Activated CD8-positive, alpha-beta memory T cell treated with anti-CD3 and anti-CD28 coated beads, Interleukin-2, amount 50 U/mL, for 4 hours (primary cell): ENCODE measurements at places on chromosomes 2 and 18.

- peak; percentile 24 for DNase-seq
These were observed 27.2 kb downstream of the EIF2AK3 start for GRCh38 chr2:88600038-88600465.

DNA sequence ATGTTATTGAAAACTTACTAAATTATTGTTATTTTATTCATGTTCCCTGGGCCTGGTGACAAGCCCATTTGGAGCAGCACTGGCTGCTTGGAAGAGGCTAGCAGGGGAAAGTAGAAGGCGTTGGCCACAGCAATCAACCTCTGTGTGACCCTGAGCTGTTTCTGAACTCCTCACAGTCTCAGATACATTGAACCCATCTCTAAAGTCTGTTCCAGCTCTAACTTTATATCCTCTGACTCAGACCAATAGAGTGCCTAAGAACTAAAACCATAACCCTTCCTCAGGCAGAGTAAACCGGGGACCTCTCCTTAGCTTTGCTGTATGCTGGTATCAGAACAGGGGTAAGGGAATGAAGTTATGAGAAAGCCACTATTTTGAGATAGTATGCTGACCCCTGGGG is 96.4 kb upstream of the NOL4 start:
- no peak for DNase-seq

DNA sequence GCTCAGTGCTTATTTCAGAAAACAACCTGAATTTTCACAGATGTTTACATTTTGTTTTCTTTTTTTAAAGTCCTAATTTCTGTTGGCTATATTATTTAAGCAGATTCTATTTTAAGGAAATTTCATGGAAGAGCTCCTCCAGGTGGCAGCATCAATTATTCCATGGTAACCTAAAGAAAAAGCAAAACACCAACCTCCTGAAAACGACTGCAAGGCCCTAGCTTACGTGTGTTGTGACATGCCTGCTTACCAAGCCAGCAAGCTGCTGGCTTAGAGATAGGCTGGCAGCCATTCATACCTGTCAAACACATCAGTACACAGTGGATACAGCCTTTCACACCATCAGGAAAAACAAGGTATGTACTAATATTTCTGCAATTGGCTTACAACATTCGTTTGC is 64.9 kb downstream of the LPIN2 start:
- DNase-seq = no peak

- DNase-seq = no peak
These were observed 19.2 kb downstream of the IRS1 start for GRCh38 chr2:226780431-226780830.

GRCh38 chr2:109636317-109636716 is 22.2 kb downstream of the SOWAHC start:
- DNase-seq = no peak

GRCh38 chr2:189579585-189580186 is 900 bp downstream of the SLC40A1 start:
- DNase-seq = no peak

- no peak for DNase-seq
These were observed 129.3 kb upstream of the CCDC150 start for GRCh38 chr2:196510246-196510645.

GRCh38 chr18:49273241-49273880 is 187.1 kb downstream of the DYM start:
- no peak for DNase-seq

- DNase-seq = no peak
These were observed 142.2 kb downstream of the B3GNT2 start for GRCh38 chr2:62338111-62338510.

DNA sequence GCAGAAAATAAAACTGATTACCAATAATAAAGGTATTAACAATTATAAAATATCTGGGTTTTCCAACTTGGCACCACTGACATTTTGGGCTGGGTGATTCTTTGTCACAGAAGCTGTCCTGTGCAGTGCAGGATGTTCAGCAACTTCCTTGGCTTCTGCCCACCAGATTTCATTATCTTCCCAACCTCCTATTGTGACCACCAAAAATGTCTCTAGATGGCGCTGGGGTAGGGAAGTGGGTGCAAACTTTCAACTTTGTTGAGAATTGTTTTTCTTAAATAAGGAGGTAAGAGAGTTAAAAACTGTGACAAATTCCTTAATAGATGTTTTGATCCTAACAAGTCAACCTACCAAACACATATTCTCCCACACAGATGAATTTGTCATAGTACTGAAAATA is 90.1 kb downstream of the GAREM1 start:
- no peak for DNase-seq

- no peak for DNase-seq
These were observed 29.4 kb upstream of the GMPPA start for GRCh38 chr2:219469186-219469724.

DNA sequence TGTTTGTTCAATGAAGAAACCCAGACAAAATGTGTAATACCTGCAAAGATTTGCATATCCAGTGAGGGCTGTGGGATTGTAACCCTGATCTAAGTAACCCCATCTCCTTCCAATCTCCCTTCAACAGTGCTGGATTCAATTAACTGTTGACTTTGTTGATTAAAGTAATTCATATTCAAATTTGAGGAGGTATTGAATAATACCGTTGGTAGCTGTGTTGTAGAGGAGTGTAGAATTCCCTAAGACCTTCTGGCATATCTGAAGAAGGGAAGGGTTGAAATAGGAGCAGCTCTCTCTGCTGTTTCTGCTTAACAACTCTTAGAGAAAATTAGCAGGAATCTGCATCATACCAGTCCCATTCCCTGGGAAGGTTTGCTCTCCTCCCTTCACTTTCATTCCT is 28.2 kb downstream of the MAIP1 start:
- no peak for DNase-seq

DNA sequence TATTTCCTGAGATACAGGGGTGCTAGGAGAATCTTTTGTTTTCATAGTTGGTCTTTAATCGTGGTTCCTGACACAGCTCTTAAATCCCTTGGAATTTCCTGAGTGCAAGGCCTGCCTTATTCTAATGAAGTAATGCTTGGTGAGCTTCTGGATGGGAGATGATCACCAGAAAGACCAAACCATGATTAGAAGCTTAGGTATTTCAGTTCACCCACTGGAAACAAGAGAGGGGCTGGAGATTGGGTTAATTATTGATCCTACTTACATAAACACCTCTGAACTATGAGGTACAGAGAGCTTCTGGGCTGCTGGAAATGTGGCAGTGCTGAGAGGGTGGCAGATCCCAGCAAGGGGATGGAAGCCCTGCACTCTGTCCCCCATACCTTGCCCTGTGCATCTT is 406.8 kb downstream of the THSD7B start:
- DNase-seq = no peak

DNA sequence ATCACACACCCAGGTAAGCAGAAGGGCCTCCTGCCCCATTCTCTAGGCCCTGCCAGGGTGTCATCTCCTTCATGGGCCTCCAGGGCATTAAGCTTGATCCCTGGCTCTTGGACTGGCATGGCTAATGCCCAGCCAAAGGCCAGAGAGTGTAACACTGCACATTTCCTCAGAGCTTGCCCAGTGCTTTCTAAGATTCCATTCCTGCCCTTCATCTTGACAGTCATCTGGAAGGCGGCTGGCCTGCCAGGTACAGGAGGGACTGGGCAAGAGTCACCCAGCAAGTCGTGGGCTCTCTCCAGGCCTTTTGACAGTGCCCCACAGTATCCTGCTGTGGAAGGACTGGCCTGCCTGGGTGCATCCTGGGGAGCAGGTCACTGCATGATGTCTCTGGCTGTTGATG is 268.9 kb downstream of the HAUS1 start:
- no peak for DNase-seq

- DNase-seq = no peak
These were observed 33.1 kb downstream of the STK25 start for GRCh38 chr2:241475267-241475666.

DNA sequence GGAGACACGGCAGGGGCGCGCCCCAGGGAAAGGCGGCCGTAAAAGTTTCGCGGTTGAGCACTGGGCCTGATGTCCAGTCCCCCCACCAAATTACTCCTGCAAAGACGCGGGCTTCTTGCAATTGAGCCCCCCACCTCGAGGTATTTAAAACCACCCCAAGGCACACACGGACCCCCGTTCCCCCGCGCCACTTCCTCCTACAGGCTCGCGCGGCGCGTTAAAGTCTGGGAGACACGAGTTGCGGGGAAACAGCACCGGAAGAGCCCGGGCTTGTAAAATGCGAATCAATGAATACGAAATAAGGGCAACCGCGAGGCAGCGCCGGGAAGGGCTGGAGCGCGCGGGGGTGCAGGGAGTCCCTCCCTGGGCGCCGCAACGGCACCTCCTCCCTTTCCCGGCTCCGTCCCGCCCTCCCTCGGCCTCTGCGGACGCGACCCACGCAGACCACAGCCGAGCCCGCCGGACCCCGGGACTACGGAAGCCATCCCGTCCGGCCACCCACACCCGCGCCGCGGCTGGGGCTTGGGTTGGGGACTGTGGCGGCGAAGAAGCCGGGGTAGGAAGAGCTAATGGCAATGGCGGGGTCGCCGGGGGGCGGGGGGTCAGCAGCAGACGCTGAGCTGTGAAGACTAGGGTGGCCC is 918 bp upstream of the NETO1 start:
- no peak for DNase-seq

DNA sequence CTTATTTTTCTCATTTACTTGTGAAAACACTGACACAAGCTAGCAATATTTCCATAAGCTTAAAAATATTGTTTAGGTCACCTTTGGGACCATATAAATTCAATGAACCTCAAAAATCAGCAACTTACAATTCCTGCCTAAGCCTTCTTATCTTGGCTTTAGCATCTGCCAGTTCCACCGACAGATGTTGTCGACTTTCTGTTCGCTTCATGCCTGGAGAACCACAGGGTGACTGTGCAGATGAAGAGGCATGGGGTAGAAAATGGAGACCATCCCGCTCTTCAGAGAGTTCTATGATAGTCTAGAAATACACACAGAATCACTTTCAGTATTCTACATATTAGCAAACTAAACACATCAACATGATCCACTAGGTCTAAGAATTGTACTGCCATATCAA is 64.2 kb downstream of the CCDC88A start:
- no peak for DNase-seq

DNA sequence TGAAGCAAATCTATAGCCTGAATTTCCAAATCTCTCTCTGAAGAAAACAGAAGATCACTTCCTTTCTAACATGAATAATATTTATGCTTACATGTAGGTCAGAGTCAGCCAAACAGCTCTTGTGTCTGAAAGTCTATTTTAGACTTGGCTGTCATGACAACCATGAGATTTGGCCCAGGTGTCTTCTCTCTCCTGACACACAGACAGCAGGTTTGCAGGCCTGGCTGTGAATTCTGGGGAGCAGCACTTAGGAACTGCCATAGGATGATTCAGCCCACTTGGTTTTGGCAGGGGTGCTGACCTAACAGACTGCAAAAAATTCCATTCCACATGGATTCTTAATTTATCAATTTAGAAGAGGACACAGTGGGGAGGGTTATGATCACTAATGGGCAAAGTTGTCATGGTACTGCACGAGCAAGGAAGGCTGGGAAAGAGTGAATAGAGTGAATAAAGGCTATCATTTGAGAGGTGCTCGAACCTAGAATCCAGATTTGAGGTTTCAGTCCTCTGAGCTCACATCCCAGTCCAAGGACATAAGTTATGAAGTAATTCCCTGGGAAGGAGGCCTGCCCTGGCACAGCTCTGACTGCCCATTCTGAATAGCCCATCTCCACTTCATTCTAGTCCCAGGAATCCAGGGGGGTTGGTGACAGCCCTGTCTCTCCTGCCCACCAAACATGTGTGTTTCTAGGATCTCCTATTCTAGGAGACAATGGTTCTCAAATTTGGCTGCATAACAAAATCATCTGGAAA is 453.9 kb upstream of the TRIB2 start:
- DNase-seq = no peak

GRCh38 chr2:235660484-235661082 is 166.7 kb downstream of the AGAP1 start:
- no peak for DNase-seq

DNA sequence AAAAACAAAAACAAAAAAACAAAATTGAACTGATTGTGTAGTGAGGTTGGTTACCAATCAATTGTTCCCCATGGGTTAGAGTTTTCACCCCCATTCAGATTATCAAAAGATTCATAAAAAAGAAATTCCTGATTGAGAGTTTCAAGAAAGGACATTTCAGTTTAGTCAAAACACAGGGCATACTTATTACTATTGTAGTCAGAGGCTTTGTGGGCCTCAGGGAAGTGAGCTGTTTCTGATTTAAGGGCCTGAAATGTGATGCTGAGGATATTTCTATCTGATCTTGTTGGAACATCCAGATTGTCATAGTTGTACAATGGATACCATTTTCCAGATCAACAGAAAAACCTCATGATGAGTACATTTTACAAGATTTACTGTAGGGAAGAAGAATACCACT is 368.1 kb upstream of the NETO1 start:
- no peak for DNase-seq

DNA sequence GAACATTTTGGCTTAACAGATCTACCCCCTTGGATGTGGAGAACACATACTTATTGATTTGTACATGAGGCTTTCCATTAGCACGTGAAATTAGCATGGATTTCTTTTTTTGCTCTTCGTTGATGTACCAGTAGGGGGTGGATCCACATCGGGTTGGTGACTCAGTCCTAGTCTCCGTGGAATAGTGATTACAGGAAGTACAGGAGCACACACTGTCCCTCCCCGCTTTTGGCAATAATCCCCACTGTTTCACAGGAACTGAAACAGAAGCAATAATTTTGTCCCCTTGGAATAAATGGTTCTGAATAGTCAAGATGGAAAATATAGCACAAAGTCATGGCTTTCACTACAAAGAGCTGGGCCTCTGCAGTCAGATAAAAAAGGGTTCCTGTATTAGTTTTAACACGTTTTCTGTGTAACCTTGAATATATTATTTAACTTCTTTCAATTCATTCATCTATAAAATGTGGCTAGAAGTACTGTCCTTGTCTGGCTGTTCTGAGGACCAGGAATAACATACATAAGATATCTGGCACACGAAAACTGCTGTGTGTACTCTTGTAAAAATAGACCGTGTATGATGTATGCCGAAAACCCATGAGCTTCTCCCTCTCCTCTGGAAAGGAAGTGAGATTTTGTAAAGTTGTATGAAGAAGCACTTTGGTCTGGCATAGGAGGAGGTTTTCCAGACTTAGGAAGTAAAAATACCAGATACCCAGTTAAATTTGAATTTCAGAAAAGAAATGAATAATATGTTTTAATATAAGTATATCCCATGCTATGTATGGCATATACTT is 229.2 kb downstream of the GALR1 start:
- DNase-seq = no peak

- no peak for DNase-seq
These were observed 140.5 kb downstream of the ST6GAL2 start for GRCh38 chr2:106745468-106745867.
